ENCODE measurements at places on chromosomes 11 and 22.

- DNase-seq, result no peak
These were observed 63.7 kb downstream of the RAB30 start for GRCh38 chr11:83007909-83008580.

GRCh38 chr22:30430933-30431332, 5.4 kb downstream of the MTFP1 start:
- no peak for DNase-seq

GRCh38 chr22:35918456-35918855, 110.2 kb downstream of the RBFOX2 start:
- DNase-seq, result no peak

- DNase-seq, result peak; percentile 60
These were observed 5.0 kb downstream of the DGKZ start for GRCh38 chr11:46352063-46352841.

GRCh38 chr11:2770096-2770751, 70.4 kb upstream of the KCNQ1OT1 start:
- no peak for DNase-seq

DNA sequence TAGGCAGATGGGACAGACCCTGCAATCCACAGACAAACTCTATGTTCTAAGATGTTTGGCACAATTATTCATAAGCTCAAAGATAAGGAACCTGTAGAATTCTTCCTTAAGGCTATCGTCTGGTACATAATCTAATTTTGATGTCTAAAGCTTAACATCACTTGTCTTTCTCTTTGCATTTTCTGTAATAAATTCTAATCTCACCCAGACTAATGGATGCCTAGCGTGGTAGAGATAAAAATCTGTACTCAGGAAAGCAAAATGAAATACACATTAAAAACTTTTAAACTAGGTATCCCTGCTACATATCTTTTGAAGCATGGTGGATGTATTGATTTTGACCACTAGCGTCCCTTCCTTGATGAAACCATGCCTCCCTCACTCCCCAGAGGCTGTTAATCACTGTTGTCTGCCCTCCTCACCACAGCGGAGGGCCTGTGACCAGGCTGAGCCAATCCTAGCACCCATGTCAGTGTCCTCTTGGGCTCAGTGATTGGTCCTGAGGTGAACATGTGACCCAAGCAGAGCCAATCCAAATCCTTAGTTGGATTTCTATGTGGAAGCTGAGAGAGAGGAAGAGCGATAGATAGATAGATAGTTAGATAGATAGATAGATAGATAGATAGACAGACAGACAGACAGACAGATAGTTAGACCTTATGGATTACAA, 82.2 kb upstream of the GRK3 start:
- DNase-seq, result no peak

DNA sequence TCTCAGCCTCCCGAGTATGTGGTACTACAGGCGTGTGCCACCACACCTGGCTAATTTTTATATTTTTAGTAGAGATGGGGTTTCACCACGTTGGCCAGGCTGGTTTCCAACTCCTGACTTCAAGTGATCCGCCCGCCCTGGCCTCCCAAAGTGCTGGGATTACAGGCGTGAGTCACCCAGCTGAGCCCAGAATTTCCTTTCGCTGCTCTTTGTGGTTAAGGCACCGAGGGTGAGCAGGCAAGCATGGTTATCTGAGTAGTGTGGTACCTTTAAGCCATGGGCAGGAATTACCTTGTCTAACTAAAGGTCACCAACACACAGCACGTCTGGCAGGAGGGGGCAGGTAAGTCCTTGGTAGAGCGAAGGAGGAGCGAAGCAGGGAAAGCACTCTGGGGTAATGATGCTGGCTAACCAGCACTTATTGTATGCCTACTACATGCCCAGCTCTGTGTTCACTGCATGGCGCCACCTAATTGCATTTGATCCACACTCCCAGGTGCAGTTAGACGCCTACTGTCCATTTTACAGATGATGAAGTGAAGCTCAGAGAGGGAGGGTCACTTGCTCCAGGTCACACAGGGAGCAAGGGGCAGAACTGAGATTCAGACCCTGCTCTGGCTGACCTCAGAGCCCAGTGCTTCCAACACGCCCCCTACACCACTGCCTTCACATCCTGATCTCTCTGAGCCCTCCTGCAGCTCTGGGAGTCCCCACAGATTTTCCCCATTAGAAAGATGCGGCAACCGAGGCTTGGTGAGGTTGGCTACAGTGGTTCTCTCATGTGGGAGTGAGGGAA, 45.7 kb downstream of the TRIOBP start:
- no peak for DNase-seq

GRCh38 chr22:37442135-37442534, 14.9 kb upstream of the ELFN2 start:
- DNase-seq, result no peak

- no peak for DNase-seq
These were observed 8.5 kb downstream of the YPEL4 start for GRCh38 chr11:57641011-57641807.

DNA sequence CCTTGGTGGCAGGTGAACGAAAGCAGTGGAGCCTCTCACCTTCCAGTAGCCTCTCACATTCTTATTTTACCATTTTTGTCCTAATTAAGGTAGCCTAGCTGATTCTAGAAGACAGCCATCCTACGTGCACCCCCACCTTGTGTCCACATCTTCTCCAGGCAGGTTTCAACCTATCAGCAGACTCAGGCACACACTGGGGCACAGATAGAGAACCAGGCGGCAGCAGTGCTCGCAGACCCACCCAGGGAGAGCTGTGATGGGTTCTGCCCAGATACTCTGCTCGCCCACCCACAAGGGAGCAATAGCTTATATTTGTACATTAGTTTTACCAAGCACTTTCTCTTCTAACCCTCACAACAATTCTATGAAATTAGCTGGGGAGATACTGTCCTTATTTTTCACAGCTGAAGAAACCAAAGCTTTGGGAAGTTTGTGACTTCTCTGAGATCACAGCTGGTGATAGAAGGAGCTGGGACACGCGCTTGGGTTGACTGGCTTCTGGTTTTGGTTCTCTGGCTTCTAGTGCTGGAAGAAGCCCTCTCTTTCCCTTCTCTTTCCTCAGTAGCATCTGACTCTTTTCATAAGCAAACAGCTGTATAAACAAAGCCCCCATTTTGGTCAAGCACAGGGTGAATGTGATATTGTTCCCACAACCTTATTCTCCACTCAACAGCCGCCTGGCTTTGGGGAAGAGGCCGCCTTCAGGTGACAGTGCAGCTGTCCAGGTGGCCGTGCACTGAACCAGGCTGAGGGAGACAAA, 36.9 kb downstream of the PPP2R1B start:
- no peak for DNase-seq

DNA sequence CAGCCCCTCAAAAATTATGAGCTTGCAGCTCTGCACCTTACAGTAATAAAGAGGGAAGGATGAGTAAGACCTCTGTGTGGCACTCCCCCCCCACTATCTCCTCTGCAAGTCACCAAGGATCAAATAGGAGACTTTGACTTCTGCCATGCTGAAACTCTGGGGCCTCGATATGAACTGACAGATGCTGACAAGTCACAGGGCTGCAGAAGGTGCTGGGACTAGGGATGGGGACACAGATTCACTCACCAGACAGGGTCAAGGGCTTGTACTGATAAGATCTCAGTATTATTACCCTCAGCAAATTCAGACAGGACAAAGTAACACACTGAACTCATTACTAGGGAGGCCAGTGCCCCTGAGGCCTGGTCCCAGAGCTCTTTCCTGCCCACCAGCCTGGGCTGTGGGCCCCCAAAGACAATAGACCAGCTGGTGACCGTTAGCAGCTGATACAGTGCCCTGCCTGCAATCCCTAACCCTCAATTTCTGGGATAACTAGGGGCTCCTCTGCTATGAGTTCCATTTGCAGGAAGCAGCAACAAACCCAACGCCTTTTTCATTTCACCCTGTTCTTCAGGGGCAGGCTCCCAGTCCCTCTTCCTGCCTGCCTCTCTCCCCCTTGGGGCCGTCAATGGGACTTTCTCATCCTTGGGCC, 20.1 kb downstream of the TMPRSS13 start:
- DNase-seq, result no peak

DNA sequence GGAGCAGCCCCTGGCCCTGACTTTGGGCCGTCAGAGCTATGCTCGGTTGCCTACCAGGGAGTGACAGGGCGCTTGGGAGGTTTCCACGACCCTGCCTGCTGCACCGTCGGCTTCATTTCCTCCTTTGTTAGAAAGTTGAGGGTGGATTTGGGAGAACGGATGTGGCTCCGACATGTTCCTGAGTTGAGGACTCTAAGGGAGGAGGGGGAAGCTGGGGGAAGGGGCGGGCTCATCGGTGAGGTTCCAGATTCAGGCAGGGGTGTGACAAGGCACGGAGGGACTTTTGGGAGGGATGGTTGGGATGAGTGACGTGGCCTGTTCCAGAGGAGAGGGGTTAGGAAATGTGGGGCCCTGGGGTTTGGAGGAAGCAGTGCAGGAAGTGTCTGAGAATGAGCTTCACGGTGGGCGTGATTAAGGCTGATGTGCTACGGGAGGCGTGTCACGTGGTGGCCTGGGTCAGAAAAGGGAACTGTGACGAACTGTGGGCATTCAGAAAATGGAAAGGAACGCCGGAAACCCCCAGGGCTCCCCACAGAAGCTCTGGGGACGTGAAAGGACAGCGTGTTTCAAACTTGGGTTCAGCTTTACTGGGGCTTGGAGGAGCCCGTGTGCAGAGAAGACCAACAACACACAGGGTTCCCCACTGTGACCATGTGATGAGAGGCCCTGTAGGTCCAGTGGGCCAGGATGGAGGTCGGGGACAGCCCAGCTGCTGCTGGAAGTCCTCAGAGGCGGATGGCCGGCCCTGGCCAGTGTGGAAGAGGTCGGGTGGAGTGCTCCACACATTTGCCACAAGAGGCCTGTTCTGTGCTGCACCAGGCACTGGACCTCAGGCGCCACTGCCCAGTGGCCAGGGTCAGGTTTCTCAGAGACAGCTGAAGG, 2.8 kb downstream of the PARVB start:
- peak; percentile 46 for DNase-seq

DNA sequence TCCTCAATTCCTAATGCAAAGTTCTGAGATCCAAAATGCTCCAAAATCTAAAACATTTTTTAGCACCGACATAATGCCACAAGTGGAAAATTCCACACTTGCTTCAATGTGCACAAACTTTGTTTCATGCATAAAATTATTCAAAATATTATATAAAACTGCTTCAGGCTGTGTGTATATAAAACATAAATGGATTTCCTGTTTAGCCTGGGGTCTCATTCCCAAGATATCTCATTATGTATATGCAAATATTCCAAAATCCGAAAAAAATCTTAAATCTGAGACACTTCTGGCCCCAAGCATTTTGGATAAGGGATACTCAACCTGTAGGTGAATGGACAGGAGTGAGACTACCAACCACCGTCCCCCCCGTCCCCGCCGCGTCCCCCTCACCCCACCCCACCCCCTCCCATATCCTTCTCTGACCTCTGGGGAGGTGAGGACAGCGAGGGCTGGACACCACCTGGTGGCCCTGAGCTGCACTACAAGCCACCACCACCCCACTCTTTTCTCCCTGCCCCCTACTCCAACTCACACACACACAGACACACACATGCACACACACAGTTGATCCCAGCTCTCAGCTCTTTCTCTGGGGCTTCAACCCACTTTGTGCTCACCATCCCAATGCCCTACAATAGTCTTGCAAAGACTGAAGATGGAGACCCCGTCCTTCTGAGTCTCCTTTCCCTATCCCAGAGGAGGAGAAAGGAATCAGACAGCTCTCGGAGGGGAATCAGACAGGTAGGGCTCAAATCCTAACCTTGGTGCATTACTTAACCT, 101.0 kb downstream of the PDE2A start:
- DNase-seq, result no peak

DNA sequence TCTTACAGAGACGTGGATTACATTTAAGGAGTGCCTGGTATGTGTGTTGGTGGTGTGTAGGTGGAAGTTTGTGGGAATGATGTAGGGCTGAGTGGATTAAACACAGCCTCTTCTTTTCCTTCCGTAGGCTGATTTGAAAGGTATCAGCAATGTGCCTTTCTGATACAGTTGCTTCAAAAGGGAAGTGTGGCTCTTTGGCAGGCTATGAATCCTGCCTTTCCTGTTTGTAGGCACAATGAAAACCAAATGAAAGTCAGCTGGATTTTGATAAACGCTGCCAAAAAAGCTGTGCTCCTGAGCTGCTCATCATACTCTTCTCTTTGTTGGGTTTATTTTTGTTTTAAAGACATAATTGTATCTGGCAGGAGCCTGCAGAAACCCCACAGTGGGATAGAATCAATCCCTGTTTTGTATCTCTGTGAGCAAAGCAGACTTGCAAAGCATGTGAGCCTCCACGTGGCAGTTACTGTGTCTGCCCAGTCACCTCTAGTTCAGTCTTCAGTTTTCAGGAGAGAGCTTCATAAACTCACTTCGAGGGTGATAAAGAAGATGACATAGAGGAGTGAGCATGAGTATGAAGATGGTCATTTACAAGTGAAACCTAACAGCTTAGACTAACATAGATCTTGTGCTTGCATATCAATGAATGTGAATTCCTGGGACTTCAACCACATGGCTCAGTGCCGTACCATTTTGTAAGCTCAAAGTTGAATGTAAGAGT, 655.7 kb upstream of the KIRREL3 start:
- no peak for DNase-seq

- DNase-seq, result no peak
These were observed 47.5 kb downstream of the PICALM start for GRCh38 chr11:86021377-86021776.

DNA sequence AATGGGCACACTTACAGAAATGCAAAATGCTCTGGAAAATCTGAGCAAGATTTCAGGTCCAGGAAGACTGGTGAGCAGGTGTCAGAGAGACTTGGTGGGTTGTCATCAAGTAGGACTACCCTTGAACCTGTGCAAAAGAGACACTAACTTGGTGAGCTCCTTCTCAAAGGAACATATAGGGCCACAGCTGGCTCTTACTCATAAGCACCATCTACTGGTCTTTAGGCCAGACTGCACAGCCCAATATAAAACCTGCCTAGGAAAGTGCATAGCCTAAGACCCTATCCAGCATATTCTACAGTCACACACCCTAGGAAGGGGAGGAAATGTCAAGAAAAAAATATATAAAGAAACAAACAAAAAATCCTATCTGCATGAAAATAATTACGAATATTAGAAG, 18.2 kb upstream of the OR10W1 start:
- DNase-seq, result no peak

DNA sequence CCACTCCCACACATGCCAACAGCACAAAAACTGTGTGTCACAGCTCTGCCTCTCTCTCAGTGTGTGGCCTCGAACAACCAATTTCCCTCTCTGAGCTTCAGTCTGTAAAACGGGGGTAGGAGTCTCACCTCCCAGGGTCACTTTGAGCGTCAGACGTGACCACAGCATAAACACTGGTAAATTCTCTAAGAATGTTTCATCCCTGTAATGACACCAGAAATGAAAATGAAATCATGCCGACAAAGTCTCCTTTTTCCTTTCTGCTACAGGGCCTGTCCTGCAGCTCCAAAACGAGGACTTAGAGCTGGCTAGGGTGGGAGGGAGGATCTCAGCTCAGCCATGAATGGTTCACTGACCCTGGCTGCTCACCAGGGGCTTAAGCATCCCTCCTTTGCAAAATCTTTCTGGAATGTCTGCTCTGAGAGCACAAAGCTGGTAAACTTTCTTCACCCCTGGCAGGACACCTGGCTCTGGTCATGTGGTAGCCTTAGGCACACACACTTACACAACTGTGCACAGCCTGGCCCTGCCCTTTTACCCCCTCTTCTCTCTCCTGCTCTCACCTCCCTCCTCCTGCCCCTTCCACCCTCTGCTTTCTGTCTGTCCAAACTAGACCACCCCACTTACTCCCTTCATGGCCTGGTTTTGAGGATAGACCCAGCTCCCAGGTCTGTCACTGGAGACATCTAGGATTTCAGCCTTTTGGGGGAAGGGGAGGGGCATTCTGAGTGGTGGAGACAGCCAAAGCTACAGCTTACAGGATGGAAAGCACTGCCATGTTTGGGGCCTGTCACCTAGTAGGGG, 12.3 kb upstream of the TSKU start:
- DNase-seq, result no peak

GRCh38 chr22:24285245-24285644, 14.6 kb downstream of the SPECC1L start:
- peak; percentile 27 for DNase-seq

Measured in activated CD4-positive, alpha-beta T cell treated with anti-CD3 and anti-CD28 coated beads, Interleukin-2, amount 50 U/mL, for 24 hours (primary cell).